ENCODE measurements at places on chromosomes 7 and 10. TPM values are rescaled to one million over a fixed set of nuclear protein-coding genes. Genes with fewer than 3 reads are reported as not detected.
A peak's percentile ranks its signal among the peaks of the same experiment; 100 is the strongest.

Gene TAS2R4
- 2.5 TPM for total RNA-seq

DNA sequence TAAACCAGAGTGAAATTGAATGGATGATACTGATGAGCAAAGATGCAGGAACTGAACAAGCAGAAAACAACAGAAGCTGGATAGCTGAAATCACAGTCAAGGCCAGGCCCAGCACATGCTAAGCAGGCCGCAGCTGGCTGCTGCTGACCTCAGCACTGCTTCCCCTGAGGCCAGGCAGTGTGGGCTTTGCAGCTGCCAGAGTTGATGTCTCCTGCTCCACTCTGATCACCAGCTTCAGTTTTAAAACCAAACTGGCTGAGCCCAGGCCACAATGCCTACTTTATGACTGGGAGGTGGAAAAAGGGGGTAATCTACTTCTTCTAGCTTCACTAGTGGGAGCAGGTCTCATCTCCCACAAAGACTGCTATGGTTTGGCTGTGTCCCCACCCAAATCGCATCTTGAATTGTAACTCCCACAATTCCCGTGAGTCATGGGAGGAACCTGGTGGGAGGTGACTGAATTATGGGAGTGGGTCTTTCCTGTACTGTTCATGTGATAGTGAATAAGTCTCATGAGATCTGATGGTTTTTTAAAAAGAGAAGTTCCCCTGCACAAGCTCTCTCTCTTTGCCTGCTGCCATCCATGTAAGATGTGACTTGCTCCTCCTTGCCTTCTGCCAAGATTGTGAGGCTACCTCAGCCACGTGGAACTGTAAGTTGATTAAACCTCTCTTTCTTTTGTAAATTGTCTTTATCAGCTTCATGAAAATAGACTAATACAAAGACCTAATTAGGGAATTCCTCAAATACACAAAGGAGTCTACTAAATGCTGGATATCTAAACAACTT is 136.4 kb upstream of the ITGB1 start:
- no peak overlapping the region for H3K4me3 ChIP-seq
- no peaks in the 10 kb centered on the region for H3K27me3 ChIP-seq
- H3K4me1 ChIP-seq = no peaks in the 10 kb centered on the region
- no peak overlapping the region for H3K27ac ChIP-seq
- no peaks in the 10 kb centered on the region for H3K36me3 ChIP-seq

- no peak for DNase-seq
- H3K4me3 ChIP-seq = no peak overlapping the region
- no peaks in the 10 kb centered on the region for H3K36me3 ChIP-seq
- H3K27me3 ChIP-seq = no peaks in the 10 kb centered on the region
- peak overlapping the region; percentile 53 for H3K27ac ChIP-seq
Measured at GRCh38 chr7:105352018-105352612, 36.6 kb downstream of the SRPK2 start.

GRCh38 chr10:114703377-114704107 is 45.5 kb upstream of the ABLIM1 start:
- no peak overlapping the region for H3K4me3 ChIP-seq
- no peaks in the 10 kb centered on the region for H3K36me3 ChIP-seq
- DNase-seq = peak; percentile 48
- H3K27me3 ChIP-seq = no peaks in the 10 kb centered on the region

GRCh38 chr10:49177391-49178355 is 10.5 kb downstream of the TMEM273 start:
- no peaks in the 10 kb centered on the region for H3K27me3 ChIP-seq
- H3K4me3 ChIP-seq = no peak overlapping the region
- peaks cover 4% of the 10 kb centered on the region for H3K4me1 ChIP-seq
- H3K27ac ChIP-seq = peak overlapping the region; percentile 16
- H3K36me3 ChIP-seq = no peaks in the 10 kb centered on the region
- DNase-seq = no peak

DNA sequence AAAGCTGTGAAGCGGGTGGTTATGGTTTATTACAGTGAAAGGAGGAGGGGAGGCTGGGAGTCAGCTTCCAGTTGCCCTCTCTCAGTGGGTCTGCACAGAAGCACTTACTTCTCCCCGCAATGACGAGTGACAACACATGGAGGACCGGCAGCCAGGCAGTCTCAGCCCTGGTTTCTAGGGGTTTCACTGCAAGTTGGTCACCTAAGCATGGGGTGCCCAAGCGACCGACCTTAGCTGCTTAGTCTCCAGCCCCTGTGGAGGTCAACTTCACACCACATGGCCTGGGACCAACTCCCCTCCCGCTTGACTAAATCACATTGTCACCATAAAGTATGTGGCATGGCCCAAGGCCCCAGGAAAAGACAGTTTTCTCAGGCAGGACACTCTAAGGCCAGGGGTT is 99.9 kb upstream of the ZNF32 start:
- no peak for DNase-seq
- H3K4me3 ChIP-seq = no peak overlapping the region
- H3K36me3 ChIP-seq = no peaks in the 10 kb centered on the region
- H3K27me3 ChIP-seq = no peaks in the 10 kb centered on the region
- H3K27ac ChIP-seq = no peak overlapping the region

DNA sequence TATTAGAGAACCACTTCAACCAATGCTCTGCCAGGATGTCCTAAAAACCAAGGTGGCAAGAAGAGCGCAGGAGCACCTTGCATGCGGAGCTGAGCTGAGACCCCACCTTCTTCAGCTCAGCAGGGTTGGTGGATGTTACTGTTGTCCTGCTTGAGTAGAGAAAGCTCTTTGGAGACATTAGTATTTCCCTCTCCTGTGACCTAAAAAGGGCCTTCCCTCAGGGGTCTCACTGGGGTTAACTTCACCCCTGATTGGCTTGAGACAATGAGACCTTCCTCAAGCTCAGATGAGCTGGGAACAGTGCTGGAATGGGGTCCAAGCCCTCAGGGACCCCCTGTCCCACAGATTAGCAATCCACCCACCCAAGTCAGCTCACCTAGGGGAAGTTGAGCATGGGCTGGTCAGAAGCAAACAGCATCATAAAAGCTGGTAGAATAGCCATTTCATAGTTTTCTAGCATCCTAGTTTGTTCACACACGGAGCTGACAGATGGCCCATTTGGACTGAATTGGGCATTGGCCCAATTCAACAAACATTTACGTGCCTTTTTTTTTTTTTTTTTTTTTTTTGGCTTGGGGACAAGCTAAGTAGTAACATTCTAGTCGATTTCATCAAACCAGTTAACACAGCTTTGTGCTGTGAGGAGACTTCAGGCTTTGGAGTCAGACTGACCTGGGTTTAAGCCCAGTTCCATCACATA is 100.6 kb upstream of the HABP2 start:
- no peaks in the 10 kb centered on the region for H3K36me3 ChIP-seq
- DNase-seq = no peak
- no peak overlapping the region for H3K27ac ChIP-seq
- H3K4me1 ChIP-seq = no peaks in the 10 kb centered on the region
- no peak overlapping the region for H3K4me3 ChIP-seq
- H3K27me3 ChIP-seq = peaks cover 2% of the 10 kb centered on the region
